Trophoblast cell (in vitro differentiated cells and primary cell): ENCODE measurements at places on chromosomes 2 and 18.

GRCh38 chr2:106030287-106031268, 163.5 kb downstream of the UXS1 start:
- peak; percentile 45 for DNase-seq

DNA sequence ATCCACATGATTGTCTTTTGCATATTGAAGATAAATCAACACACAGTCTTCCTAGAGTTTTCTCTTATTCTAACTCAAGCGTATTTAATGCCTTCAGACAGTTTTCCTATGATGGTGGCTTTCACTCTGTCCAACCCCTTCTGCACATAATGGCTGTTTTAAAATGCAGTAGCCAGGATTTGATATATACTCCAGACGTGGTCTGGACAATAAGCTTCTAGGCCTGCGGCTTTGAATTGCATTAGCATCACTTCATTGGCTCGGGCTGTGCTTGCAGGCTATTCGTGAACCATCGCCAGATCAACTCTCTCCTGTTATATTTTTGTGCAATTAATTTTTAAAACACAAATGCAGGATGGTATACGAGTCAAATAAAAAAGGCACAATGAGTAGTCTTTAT, 235.3 kb downstream of the BCL2 start:
- DNase-seq = no peak

DNA sequence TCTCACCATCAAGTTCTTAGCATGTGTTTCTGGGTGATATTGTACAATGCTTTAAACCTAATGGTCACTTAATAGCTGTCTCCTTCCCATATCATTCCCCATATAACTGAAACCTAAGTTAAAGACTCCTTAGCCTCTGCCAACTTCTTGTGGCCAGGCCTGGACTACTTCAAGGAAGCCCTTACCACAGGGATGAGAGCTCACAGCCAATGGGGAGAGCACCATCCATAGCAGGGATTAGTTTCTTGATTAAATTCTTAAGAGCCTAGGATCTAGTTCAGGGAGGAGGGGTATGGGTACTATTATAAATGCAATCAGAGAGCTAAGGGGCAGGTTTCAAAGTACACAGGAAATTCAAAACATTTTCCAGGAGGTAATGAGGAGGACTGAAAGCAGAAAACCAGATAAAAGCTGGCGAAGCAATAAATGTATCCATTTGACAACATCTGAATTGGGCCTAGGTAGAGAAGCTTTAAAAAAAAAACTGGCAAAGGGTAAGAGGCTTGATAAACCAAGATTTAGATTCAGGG, 34.8 kb upstream of the IHH start:
- no peak for DNase-seq

DNA sequence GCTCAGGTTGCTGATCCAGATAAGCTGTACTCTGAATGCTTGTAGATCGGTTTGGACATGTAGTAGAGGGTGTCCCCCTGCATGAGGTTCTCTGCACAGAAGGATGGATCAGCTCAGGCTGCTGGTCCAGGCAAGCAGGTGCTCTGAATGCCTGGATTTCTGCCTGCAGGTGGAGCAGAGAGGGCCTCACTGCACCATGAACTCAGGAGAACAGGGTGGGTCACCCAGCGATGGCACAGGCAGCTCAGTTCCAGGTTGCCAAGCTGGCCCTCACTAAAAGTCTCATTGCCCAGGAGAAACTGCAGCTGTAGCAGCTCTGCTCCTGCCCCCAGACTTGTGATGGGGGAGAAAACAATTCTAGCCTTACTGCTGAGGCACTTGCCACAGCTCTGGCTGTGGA, 491.8 kb downstream of the XIRP2 start:
- no peak for DNase-seq

- no peak for DNase-seq
Observed at GRCh38 chr2:205610437-205610836, 71.9 kb upstream of the NRP2 start.

GRCh38 chr2:176234156-176234555, 35.1 kb upstream of the MTX2 start:
- no peak for DNase-seq

- no peak for DNase-seq
Observed at GRCh38 chr2:25053041-25053440, 11.2 kb downstream of the EFR3B start.

- DNase-seq = no peak
Observed at GRCh38 chr2:204477358-204477950, 67.8 kb upstream of the PARD3B start.

DNA sequence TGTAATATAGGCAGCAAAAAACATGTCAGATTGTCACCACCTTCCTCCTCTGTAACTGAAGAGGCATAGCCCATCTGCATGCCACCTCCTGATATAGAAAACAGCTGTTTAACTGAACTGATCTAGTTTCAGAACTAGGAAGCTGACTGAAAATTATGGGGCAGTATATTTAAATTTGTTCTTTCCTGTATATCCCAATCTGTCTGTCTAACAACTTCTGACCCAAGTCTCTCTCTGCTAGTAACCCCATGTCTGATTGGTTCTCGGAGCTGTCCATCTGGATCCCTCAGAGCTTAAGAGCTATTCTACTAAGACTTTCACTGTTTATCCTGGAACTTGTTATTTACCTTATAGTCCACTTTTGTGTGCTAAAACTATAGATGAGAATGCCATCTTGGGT, 68.2 kb upstream of the SLC35G4 start:
- no peak for DNase-seq
